ENCODE measurements at places on chromosomes 4 and X. TPM values are rescaled to one million over a fixed set of nuclear protein-coding genes. Genes with fewer than 3 reads are reported as not detected.

ATP6AP2 gene
- total RNA-seq, result 121 TPM

DNASE1L1 gene
- 11.1 TPM for total RNA-seq

ELK1 gene
- total RNA-seq, result 25.8 TPM

CT83 gene
- not detected for total RNA-seq

OR13H1 gene
- not detected for total RNA-seq

MAML3 gene
- 8.7 TPM for total RNA-seq

CLGN gene
- total RNA-seq, result 4.4 TPM

CITED1 gene
- total RNA-seq, result 1.7 TPM

DNA sequence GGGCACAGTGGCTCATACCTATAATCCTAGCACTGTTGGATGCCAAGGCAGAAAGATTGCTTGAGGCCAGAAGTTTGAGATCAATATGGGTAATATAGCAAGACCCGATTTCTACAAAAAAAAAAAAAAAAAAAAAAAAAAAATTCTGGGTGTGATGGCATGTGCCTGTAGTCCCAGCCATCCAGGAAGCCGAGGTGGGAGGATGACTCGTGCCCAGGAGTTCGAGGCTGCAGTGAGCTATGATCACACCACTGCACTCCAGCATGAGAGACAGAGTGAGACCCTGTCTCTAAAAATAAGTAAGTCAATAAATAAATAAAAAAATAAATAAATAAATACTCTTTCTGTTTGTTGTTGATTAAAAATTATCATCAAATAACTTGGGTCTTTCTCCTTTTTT lies 62.4 kb upstream of the BMPR1B start:
- H3K36me3 ChIP-seq, result no peaks in the 10 kb centered on the region
- no peaks in the 10 kb centered on the region for H3K4me1 ChIP-seq
- H3K27me3 ChIP-seq, result no peaks in the 10 kb centered on the region

DNA sequence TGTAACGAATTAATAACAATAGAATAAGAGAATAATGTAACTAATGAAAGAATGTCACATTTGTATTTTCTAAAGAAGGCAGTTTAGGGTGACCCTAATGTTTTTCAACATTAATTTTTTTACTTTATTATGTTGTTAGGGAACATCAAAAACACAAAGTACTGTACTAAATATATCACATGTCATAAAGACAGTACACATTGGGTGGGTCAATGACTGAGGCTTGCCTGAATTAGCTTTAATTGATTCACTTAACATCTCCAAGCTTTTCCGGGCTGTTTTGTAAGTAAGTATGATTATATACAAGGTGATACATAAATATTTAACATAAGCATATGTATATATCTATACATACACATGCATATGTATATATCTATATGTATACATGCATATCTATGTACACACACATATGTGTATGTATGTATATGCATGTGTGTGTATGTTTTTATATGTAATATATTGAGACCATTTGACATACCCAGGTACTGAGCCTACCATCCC lies 43.4 kb upstream of the KLF3 start:
- H3K4me1 ChIP-seq, result no peaks in the 10 kb centered on the region
- no peak overlapping the region for H3K27ac ChIP-seq
- H3K36me3 ChIP-seq, result no peaks in the 10 kb centered on the region
- no peaks in the 10 kb centered on the region for H3K27me3 ChIP-seq

DNA sequence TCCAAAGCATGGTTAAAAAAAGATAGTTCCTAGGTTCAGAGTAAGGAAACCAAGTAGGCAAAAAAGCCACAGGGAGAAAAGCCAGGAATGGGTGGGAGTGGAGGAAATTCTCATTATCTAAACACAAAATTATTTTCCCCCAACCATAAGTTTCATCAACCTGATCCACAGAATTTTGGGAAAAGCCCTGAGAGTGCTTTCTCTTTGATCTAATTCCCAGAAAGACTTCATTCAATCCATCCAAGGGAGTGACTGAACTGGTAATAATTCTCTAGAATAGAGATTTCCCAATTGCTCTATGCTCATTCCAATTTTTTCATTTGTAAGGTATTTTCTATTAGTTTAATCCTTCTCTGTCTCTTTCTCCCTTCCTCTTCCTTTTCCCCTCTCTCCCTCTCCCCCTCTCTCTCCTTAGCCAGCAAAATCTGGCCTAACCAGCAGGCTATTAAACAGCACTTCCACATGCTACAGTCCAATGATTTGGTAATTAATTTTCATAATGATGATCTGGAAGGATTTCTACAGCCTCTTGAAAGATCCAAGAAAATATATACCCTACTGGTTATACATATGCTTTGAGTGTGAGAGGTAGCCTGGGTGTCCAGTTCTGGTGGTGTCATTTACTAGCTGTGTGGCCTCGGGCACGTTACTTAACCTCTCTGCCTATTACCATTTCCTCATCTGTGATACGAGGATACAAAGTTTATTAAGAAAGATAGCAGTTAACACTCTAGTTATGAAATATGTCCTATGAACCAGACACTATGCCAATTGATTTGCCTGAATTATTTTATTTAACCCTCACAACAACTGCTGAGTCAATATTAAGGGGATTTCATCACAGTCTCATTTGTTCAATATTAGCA lies 251.5 kb upstream of the RASGEF1B start:
- H3K27ac ChIP-seq, result no peak overlapping the region
- H3K4me1 ChIP-seq, result no peaks in the 10 kb centered on the region
- ATAC-seq, result peak; percentile 72
- no peaks in the 10 kb centered on the region for H3K36me3 ChIP-seq

- H3K27me3 ChIP-seq, result no peaks in the 10 kb centered on the region
- peaks cover 11% of the 10 kb centered on the region for H3K36me3 ChIP-seq
- H3K4me3 ChIP-seq, result no peak overlapping the region
- H3K4me1 ChIP-seq, result no peaks in the 10 kb centered on the region
- H3K27ac ChIP-seq, result no peak overlapping the region
Observed at GRCh38 chr4:120881351-120881750, 41.2 kb downstream of the PRDM5 start.

DNA sequence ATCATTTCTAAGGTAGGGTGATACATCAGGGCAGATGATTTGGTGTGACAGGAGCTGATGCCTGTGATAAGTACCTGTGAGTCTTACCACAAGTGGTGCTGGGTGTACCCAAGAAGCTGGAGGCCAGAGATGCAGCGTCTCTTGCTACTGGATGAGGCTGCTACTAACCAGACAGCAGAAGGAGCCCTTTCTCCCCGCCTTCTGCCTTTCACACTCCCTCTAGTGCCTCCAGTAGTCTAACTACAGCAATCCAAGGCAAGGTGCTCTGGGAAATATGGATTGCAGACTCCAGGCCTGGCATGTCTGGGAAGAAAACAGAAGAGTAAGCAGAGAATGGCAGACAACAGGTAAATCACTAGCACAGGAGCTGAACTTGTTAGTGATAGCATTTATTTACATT lies 470.8 kb downstream of the NKX6-1 start:
- no peak for ATAC-seq
- no peaks in the 10 kb centered on the region for H3K4me1 ChIP-seq
- no peak overlapping the region for H3K27ac ChIP-seq
- no peaks in the 10 kb centered on the region for H3K36me3 ChIP-seq
- H3K4me3 ChIP-seq, result no peak overlapping the region

GRCh38 chr4:155959417-155959816 lies 5.8 kb upstream of the CTSO start:
- no peak overlapping the region for H3K27ac ChIP-seq
- H3K27me3 ChIP-seq, result no peaks in the 10 kb centered on the region
- no peaks in the 10 kb centered on the region for H3K4me1 ChIP-seq
- H3K36me3 ChIP-seq, result no peaks in the 10 kb centered on the region
- no peak overlapping the region for H3K4me3 ChIP-seq

DNA sequence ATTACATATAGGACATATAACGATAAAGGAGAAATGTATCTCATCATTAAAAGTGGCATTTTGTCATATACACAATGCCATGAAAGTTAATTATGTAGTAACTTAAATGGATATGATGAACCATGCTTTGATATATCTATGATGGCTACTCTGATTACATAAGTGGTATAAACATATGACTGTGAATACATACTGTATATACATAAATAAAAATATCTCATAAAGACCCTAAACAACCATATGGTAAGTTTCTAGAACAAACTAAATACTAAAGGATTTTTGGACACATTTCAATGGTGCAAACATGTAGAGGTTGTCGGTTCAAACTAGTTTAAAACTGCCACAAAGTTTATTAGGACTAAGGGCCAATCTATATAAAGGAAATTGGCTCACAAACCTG lies 849.6 kb upstream of the INTU start:
- H3K4me3 ChIP-seq, result no peak overlapping the region
- H3K4me1 ChIP-seq, result no peaks in the 10 kb centered on the region
- ATAC-seq, result no peak
- no peaks in the 10 kb centered on the region for H3K27me3 ChIP-seq
- no peak overlapping the region for H3K27ac ChIP-seq

- no peak for ATAC-seq
- H3K36me3 ChIP-seq, result no peaks in the 10 kb centered on the region
- no peaks in the 10 kb centered on the region for H3K27me3 ChIP-seq
- no peaks in the 10 kb centered on the region for H3K4me1 ChIP-seq
Observed at GRCh38 chr4:90189946-90190345, 62.8 kb downstream of the CCSER1 start.

DNA sequence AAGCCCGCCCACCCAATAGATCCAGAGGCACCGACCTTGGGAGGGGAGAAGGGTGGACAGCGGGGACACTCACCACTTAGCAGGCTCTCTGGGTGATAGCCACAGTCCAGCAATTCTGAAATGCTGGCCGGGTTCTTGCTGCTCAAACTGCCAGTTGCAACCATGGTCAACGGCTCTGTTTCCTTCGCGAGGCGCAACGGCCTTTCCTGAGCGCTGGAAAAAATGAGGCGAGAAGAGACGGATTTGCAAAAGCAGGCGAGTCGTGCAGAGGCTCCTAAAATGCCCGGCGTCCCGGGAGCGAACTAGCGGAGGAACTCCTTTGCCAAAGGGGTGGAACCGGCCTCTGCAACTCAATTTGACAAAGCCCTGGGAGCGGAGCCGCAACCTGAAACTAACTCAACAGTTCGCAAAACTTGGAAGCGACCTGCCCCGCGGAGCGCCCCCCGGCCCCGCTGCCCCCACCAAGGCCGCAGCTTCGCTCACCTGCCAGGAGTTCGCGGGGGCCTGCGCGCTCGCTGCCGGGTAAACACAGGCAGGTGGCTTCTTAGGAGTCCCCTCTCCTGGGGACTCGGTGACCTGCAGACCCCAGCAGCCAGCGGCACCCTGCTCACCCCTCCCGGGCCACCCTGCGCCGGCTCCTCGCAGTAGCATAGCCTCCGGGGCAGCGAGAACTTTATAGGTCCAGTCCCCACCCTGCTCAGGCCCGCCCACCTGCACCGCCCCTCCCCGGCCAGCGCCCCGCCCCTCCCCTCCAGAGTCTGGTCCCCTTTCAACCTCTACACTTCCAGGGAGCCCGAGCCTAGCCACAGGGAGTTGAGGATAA lies at the start of gene DDIT4L:
Gene DDIT4L (minus strand): TSS at position 649 of the 823 bp plus-strand sequence. CDS start 485 bp downstream, at position 164.
- H3K27ac ChIP-seq, result no peak within 1 kb of the TSS
- no peaks in the 10 kb centered on the region for H3K36me3 ChIP-seq
- H3K27me3 ChIP-seq, result no peaks in the 10 kb centered on the region
- peak; percentile 71 for ATAC-seq
- no peaks in the 10 kb centered on the region for H3K4me1 ChIP-seq

DNA sequence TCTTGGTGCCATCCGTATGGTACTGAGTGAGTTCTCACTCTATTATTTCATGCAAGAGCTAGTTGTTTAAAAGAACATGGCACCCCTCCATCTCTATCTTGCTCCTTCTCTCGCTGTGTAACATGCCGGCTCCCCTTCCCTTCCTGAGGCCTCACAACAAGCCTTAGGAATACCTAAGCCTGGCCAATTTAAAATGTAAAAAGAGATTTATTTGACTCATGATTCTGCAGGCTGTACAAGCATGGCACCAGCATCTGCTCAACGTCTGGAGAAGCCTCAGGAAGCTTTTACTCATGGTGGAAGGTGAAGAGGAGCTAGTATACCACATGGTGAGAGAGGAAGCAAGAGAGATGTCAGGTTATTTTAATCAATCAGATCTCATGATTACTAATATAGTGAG lies 90.4 kb upstream of the NUDT10 start:
- H3K27me3 ChIP-seq, result no peaks in the 10 kb centered on the region
- no peak for ATAC-seq
- H3K4me3 ChIP-seq, result no peak overlapping the region
- no peaks in the 10 kb centered on the region for H3K4me1 ChIP-seq

DNA sequence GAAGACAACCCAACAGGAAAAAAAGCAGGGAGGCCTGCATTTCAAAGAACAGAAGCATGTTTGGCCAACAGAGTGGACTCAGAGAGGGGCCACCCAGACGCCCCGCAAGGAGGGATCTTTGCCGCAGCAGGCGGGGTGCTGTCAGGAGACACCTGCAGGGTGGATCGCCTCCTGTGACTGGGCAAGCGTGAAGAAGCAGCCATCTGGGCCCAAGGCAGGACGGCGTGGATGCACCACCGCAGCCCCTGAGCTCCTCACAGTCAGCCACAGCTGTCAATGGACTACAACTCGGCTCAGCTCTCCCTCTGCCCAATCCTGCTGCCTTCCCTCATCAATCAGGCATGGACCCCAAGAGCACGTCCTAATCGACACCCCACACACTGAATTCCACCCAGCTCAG lies 32.0 kb upstream of the MAN2B2 start:
- peaks cover 75% of the 10 kb centered on the region for H3K27me3 ChIP-seq
- no peak overlapping the region for H3K27ac ChIP-seq
- no peak for ATAC-seq
- H3K4me3 ChIP-seq, result no peak overlapping the region

DNA sequence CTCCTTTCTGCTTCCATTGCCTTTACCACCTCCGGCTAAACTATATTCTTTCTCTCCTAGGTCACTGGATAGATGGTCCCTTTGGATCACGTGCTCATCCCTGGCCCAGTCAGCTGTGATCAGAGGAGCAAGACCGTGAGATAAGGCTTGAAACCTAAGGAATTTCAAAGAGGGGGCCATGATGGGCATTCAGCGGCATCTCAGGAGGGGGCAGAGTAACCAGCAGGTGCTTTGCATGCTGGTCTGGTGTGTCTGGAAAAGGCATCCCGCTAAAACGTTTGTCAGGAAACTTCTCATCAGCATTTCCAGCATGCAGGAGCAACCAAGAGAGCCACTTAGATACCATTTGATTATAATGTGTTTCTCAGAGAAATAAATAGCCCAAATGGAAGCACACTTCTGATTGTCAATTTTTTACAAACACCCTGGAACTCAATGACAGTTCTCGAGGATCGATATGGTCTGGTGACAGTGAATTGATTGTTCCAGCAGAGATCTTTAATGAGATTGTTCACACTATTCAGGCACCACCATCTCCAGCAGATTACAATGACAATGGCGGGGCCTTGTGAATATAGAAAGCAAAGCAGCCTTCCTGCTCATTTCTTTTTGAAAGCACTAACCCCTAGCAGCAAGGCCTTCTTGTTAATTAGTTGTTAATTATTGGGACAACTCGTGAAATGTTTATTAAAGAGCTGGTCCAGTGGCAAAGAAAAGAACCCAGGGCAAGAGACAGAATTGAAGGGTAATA lies 327.1 kb downstream of the PTTG2 start:
- no peaks in the 10 kb centered on the region for H3K36me3 ChIP-seq
- no peaks in the 10 kb centered on the region for H3K4me1 ChIP-seq
- ATAC-seq, result no peak
- no peak overlapping the region for H3K27ac ChIP-seq

- H3K36me3 ChIP-seq, result no peaks in the 10 kb centered on the region
- H3K27ac ChIP-seq, result peak overlapping the region; percentile 85
- H3K4me3 ChIP-seq, result peak overlapping the region; percentile 76
- no peaks in the 10 kb centered on the region for H3K27me3 ChIP-seq
- ATAC-seq, result no peak
Observed at GRCh38 chrX:153722704-153723350, 1.4 kb downstream of the BCAP31 start.

GRCh38 chrX:14554131-14554715 lies 24.9 kb downstream of the GLRA2 start:
- H3K36me3 ChIP-seq, result no peaks in the 10 kb centered on the region
- no peak overlapping the region for H3K27ac ChIP-seq
- no peaks in the 10 kb centered on the region for H3K4me1 ChIP-seq

- no peaks in the 10 kb centered on the region for H3K4me1 ChIP-seq
- no peaks in the 10 kb centered on the region for H3K27me3 ChIP-seq
- no peak overlapping the region for H3K4me3 ChIP-seq
- no peak overlapping the region for H3K27ac ChIP-seq
- no peak for ATAC-seq
Observed at GRCh38 chrX:43386875-43387274, 269.2 kb upstream of the MAOA start.

Measured in gastroesophageal sphincter (tissue), 4 donors.